ENCODE measurements at places on chromosomes 1 and 21.

DNA sequence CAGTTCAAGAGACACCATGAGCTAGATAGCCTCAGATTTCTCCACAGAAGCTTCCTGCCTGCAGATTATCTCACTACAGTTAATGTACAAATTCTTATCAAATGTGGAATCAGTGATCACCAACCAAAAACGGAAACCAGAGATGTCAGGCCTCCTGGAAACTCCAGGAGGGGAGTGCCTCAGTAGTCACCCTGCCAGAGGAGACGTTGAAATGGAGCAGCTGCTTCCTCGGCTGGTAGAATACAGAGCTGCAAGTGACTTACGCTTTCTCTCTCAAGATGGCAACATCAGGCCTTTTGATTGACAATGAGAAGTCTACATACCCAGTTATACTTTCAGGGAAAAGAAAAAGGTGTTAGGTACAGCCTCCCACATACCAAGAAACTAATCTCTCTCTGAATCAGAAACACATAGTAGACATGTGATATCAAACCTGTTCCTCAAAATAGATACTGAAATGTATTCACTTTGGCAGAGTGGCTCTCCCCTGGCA is 52.2 kb downstream of the ACP6 start:
- DNase-seq: no peak

DNA sequence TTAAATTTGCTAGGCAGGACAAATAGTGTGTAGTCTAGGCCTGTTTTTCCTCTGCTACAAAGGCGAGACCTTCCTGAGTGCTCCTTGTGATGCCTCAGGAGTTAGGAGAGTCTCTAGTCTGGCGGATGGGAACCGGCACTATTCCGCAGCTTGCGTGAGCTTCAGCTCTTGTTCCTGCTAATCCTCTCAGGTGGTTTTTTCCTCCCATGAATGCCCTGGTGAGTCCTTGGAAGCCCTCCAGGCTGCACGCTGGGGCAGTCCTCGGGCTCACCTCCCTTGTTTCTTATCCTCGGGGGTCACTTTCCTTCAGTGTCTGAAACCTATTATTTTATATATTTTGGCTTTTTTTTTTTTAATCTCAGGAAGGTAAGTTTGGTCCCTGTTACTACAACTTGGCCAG is 28.2 kb downstream of the UTS2 start:
- no peak for DNase-seq

- no peak for DNase-seq
Measured at GRCh38 chr21:43325968-43326715, 100.8 kb downstream of the SIK1 start.

DNA sequence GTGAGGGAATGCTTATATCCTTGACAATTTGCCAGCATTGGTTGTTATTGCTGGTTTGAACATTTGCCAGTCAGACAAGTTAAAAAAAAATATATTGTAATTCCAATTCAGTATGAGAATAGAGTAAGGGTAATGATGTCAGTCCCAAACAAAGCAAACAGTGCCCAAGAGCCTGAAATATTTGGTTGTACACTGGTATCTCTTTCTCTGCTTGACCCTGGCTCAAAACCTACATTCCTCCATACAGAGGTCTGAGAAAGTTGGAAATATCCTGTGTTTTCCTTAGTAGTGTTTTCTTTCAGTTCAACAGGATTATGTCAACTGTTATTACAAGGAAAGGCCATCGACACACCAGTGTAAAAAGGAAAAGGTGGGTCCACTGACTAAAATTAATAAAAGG is 145.6 kb downstream of the MRPL39 start:
- no peak for DNase-seq

DNA sequence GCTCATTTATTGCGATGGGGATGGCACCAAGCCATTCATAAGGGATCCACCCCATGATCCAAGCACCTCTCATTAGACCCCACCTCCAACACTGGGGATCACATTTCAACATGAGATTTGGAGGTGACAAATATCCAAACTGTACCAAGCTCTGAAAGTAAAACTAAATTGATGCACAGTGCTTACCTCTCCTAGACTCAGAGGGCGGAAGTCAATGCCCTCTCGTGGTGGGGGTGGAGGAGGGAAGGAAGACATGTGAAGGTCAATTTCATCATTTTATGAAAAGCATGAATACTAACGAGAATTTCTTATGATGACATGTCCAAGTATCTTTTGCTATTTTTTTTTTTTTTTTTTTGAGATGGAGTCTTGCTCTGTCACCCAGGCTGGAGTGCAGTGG is 120.0 kb downstream of the PGBD5 start:
- DNase-seq: no peak

DNA sequence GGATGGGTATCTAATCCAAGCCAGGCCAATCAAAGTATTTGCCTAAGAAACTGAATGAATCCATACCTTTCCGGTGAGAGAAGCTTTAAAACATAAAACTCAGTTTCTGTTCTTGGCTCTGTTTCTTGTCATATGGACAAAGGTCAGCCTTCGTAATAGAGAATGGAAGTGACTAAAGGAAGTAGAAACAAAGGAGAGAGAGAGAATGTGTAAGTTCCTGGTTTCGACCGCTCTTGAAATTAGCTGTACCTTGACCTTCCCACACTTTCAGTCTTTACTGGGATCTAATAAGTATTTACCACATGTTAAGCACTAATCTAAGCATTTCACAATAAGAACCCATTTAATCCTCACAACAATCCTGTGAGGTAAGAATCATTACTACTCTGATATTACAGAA is 19.6 kb upstream of the CLCA4 start:
- DNase-seq: no peak

- DNase-seq: no peak
Measured at GRCh38 chr1:6294890-6295556, 34.1 kb upstream of the GPR153 start.

GRCh38 chr1:225447650-225448089 is 19.8 kb upstream of the LBR start:
- no peak for DNase-seq

- no peak for DNase-seq
Measured at GRCh38 chr1:36450919-36451305, 661 bp upstream of the OSCP1 start.

- DNase-seq: no peak
Measured at GRCh38 chr1:26700711-26701110, 4.9 kb downstream of the ARID1A start.
